ENCODE measurements at places on chromosomes 1 and 21. TPM values are rescaled to one million over a fixed set of nuclear protein-coding genes. Genes with fewer than 3 reads are reported as not detected.

NTRK1 gene
- total RNA-seq, result 0.58 TPM

- H3K36me3 ChIP-seq, result no peaks in the 10 kb centered on the region
- H3K4me1 ChIP-seq, result no peaks in the 10 kb centered on the region
- no peak overlapping the region for H3K4me3 ChIP-seq
- no peaks in the 10 kb centered on the region for H3K27me3 ChIP-seq
Measured at GRCh38 chr1:49346767-49347349, 570.2 kb upstream of the BEND5 start.

- DNase-seq, result peak; percentile 94
- H3K27ac ChIP-seq, result no peak overlapping the region
- peaks cover 6% of the 10 kb centered on the region for H3K4me1 ChIP-seq
- no peak overlapping the region for H3K4me3 ChIP-seq
- no peaks in the 10 kb centered on the region for H3K36me3 ChIP-seq
- H3K27me3 ChIP-seq, result no peaks in the 10 kb centered on the region
Measured at GRCh38 chr1:40849801-40850592, 12.2 kb downstream of the CITED4 start.

PTGS2 gene
- 2.8 TPM for total RNA-seq

- no peak for DNase-seq
- no peaks in the 10 kb centered on the region for H3K4me1 ChIP-seq
- H3K36me3 ChIP-seq, result no peaks in the 10 kb centered on the region
- H3K4me3 ChIP-seq, result no peak overlapping the region
- H3K27ac ChIP-seq, result no peak overlapping the region
Measured at GRCh38 chr1:89041721-89042120, 19.1 kb upstream of the GBP3 start.

- H3K27ac ChIP-seq, result no peak overlapping the region
- H3K4me1 ChIP-seq, result no peaks in the 10 kb centered on the region
- no peak for DNase-seq
Measured at GRCh38 chr1:197557302-197557701, 218.0 kb downstream of the DENND1B start.

- H3K4me1 ChIP-seq, result peaks cover 6% of the 10 kb centered on the region
- no peak overlapping the region for H3K27ac ChIP-seq
- H3K27me3 ChIP-seq, result no peaks in the 10 kb centered on the region
- no peak overlapping the region for H3K4me3 ChIP-seq
- DNase-seq, result no peak
Measured at GRCh38 chr1:82485591-82486369, 685.0 kb downstream of the ADGRL2 start.

DNA sequence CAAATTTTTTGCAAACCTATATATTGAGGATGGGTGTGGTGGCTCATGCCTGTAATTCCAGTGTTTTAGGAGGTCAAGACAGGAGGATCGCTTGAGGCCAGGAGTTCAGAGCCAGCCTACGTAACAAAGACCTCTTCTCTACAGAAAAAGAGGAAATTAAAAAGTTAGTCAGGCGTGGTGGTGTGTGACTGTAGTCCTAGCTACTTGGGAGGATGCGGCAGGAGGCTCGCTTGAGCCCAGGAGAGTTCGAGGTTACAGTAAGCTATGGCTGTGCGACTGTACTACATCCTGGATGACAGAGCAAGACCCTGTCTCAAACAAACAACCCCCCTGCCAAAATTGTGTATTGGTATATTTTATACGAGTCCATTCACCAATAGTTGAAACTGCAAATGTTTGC, 589.7 kb downstream of the DPYD start:
- H3K27me3 ChIP-seq, result no peaks in the 10 kb centered on the region
- no peak overlapping the region for H3K27ac ChIP-seq
- no peak overlapping the region for H3K4me3 ChIP-seq
- H3K4me1 ChIP-seq, result no peaks in the 10 kb centered on the region

DNA sequence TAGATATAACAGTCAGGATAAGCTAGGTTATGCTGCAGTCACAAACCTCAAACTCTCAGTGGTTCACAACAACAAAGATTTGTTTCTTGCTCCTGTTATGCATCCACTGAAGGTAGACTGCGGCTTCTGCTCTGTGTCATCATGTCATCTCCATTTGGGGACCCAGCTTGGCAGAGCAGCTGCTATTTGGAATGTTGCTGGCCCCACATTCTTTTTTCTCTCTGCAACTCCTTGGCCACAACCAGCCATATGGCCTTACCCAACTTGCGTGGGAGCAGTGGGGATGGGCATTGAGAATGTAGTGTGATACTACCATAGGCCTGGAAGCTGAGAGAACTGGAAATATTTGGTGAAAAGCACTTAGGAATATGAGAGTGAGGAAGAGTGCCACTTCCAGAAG, 26.4 kb downstream of the AGO4 start:
- no peak overlapping the region for H3K27ac ChIP-seq
- no peaks in the 10 kb centered on the region for H3K4me1 ChIP-seq
- H3K27me3 ChIP-seq, result no peaks in the 10 kb centered on the region
- H3K4me3 ChIP-seq, result no peak overlapping the region
- H3K36me3 ChIP-seq, result peaks cover 85% of the 10 kb centered on the region

DNA sequence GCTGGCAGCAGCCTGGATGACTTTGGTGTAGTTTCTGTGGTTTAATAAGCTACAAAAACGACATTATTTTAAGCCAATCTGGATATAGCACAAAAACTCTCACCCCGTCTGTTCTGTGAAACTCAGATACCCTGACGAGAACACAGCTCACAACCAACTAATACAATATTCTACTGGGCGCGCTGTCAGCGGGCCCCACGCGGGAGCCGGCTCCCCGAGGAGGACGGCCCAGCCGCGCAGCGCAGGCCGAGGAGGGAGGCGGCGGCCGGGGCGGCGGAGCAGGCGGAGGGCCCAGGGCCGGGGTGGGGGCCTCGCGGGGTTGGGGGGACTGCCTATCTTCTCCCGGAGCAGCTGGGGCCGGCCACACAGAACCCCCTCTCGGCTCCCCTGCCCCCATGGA, 87.2 kb upstream of the POU3F1 start:
- no peak for DNase-seq
- H3K27ac ChIP-seq, result no peak overlapping the region
- peaks cover 2% of the 10 kb centered on the region for H3K4me1 ChIP-seq
- peaks cover 8% of the 10 kb centered on the region for H3K27me3 ChIP-seq

- no peaks in the 10 kb centered on the region for H3K27me3 ChIP-seq
- no peaks in the 10 kb centered on the region for H3K36me3 ChIP-seq
- no peak for DNase-seq
- no peak overlapping the region for H3K4me3 ChIP-seq
Measured at GRCh38 chr1:48005253-48006117, 8.3 kb upstream of the TRABD2B start.

- no peak for DNase-seq
- H3K27me3 ChIP-seq, result no peaks in the 10 kb centered on the region
- no peaks in the 10 kb centered on the region for H3K36me3 ChIP-seq
- H3K27ac ChIP-seq, result peak overlapping the region; percentile 75
Measured at GRCh38 chr1:45953934-45954847, 150.8 kb downstream of the MAST2 start.

DNA sequence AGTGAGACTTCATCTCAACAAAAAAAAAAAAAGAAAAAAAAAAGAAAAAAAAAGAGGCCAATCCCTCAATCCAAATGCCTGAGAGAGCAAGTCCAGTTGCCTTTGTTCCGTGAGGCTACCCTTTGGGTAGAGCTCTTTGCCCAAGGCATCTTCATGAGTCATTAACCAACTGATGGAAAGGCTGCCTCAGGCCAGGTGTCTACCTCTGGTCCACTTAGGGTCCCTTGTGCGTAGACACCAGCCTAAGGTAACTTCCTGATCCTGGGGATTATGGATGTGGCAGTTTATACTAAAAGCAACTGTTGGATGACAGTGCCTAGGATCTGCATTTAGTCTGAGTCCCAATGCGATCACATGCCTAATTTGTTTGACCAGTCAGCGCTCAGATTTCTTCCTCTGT, 20.7 kb upstream of the ZNF326 start:
- H3K36me3 ChIP-seq, result no peaks in the 10 kb centered on the region
- H3K4me1 ChIP-seq, result peaks cover 5% of the 10 kb centered on the region

SLC2A5 gene
- 0.06 TPM for total RNA-seq

DNA sequence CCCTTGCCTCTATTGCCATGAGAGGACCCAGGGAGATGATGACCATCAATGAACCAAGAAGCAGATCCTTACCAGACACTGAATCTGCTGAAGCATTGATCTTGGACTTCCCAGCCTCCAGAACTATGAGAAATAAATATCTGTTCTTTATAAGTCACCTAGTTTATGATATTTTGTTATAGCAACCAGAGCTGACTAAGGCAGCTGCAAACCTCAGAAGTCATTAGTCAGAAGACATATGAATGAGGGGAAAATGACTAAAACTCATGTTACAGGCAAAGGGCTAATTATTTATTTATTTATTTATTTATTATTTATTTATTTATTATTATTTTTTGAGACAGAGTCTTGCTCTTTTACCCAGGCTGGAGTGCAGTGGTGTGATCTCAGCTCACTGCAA, 321.1 kb downstream of the TGFB2 start:
- H3K27ac ChIP-seq, result no peak overlapping the region
- no peaks in the 10 kb centered on the region for H3K27me3 ChIP-seq
- DNase-seq, result no peak
- peaks cover 17% of the 10 kb centered on the region for H3K4me1 ChIP-seq
- H3K4me3 ChIP-seq, result no peak overlapping the region

SPRR2A gene
- not detected for total RNA-seq

- no peak for DNase-seq
- peaks cover 49% of the 10 kb centered on the region for H3K4me1 ChIP-seq
Measured at GRCh38 chr1:33008051-33008914, 28.4 kb downstream of the AK2 start.

DNA sequence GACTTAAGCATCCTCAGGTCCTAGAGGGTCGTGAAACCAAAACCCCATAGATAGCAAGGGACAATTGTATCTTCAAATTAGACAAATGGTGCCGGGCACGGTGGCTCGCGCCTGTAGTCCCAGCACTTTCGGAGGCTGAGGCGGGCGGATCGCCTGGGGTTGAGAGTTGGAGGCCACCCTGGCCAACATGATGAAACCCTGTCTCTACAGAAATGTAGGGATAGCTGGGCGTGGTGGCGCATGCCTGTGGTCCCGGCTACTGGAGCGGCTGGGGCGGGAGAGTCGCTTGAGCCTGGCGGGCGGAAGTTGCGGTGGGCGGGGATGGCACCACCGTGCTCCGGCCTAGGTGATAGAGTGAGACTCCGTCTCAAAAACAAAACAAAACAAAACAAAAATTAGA, 780.6 kb downstream of the BRINP3 start:
- no peak for DNase-seq
- no peaks in the 10 kb centered on the region for H3K36me3 ChIP-seq
- no peaks in the 10 kb centered on the region for H3K27me3 ChIP-seq
- no peak overlapping the region for H3K27ac ChIP-seq

TLCD4 gene
- total RNA-seq, result 15.9 TPM

DNA sequence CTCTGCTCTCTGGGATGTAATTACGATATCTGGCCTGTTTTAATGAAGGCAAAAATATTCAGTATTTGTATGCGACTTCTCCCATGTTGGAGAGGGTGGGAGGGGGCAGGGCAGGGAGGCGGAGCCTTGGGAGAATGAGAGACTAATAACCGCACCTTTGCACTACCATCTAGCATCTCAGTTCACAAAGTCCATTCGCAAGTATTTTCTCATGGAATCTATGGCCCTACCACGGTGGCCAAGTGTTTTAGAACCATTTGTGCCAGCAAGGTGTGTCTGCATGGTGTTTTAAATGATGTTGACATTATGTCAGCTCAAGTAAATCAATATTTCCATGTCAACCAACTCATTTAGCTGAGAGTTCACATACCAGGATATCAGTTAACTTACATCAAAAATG, 14.3 kb upstream of the BLACAT1 start:
- no peak overlapping the region for H3K4me3 ChIP-seq
- no peak overlapping the region for H3K27ac ChIP-seq
- no peaks in the 10 kb centered on the region for H3K4me1 ChIP-seq
- no peaks in the 10 kb centered on the region for H3K36me3 ChIP-seq
- DNase-seq, result no peak

GRCh38 chr21:44450999-44451398, 4.3 kb upstream of the LRRC3 start:
- no peaks in the 10 kb centered on the region for H3K36me3 ChIP-seq
- H3K27me3 ChIP-seq, result no peaks in the 10 kb centered on the region
- H3K4me1 ChIP-seq, result peaks cover 3% of the 10 kb centered on the region
- DNase-seq, result no peak
- no peak overlapping the region for H3K4me3 ChIP-seq

DNA sequence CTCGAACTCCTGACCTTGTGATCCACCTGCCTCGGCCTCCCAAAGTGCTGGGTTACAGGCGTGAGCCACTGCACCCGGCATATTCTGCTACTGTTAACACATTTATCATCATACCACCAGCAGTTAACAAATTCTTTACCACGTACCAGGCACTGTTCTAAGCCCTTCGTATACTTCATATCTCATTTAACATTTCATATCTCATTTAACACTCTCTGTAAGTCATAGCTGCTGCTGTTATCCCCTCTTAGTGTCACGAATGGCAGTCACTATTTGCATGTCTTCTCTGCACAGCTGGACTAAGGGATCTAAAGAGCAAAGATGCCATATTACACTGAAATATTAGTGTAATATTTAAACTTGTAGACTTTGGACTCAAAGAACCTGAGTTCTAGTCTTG, 462.5 kb upstream of the DAB1 start:
- no peaks in the 10 kb centered on the region for H3K27me3 ChIP-seq
- no peak for DNase-seq
- H3K4me3 ChIP-seq, result no peak overlapping the region
- H3K36me3 ChIP-seq, result no peaks in the 10 kb centered on the region
- H3K27ac ChIP-seq, result no peak overlapping the region
- no peaks in the 10 kb centered on the region for H3K4me1 ChIP-seq

DNA sequence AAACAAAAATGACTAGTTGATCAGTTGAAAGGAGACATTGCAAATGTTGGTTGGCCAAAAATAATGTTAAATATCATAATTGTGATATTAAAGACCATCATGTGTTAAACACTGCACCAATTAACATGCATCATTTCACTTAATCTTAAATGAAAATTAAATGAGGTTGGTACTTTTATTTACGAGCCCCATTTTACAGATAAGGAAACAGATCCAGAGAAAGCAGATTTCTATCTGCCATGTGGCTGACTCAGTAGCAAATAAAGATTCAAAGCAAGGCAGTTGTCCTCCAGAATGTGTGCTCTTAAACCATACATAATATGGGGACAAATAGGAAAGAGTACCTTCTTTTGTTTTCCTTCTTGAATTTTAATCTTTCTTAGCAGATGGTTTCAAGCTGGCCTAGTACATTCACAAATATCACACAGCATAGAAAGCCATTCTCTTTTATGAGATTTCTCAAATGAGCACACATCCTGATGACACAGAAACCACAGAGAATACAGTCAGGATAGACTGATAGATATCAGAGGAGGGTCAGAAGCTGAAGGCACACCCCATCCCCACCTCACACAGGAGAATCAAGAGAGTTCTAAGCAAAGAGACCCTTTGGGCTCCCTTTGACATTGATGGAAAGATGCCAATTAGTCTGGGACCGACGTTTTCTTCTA, 647.9 kb upstream of the CAMK1G start:
- no peak overlapping the region for H3K4me3 ChIP-seq
- no peaks in the 10 kb centered on the region for H3K36me3 ChIP-seq
- H3K4me1 ChIP-seq, result no peaks in the 10 kb centered on the region

- peak overlapping the region; percentile 98 for H3K27ac ChIP-seq
- H3K36me3 ChIP-seq, result peaks cover 3% of the 10 kb centered on the region
Measured at GRCh38 chr1:61083013-61083806, 849 bp downstream of the NFIA start.

NTNG1 gene
- 1.4 TPM for total RNA-seq

GRCh38 chr1:61680500-61680899, 44.4 kb downstream of the TM2D1 start:
- H3K27me3 ChIP-seq, result no peaks in the 10 kb centered on the region
- no peak overlapping the region for H3K4me3 ChIP-seq
- peaks cover 40% of the 10 kb centered on the region for H3K36me3 ChIP-seq
- no peak for DNase-seq

GRCh38 chr1:1599030-1599934, 653 bp downstream of the FNDC10 start:
- peaks cover 26% of the 10 kb centered on the region for H3K4me1 ChIP-seq
- no peak overlapping the region for H3K27ac ChIP-seq
- H3K4me3 ChIP-seq, result peak overlapping the region; percentile 39

TRIM67 gene
- total RNA-seq, result 0.13 TPM

Data from esophagus muscularis mucosa (tissue), 4 donors.